Upper lobe of right lung (tissue), 1 donor: ENCODE measurements at places on chromosomes 4 and X. TPM values are rescaled to one million over a fixed set of nuclear protein-coding genes. Genes with fewer than 3 reads are reported as not detected.

RBMX2 gene
- total RNA-seq: 16.0 TPM

DNA sequence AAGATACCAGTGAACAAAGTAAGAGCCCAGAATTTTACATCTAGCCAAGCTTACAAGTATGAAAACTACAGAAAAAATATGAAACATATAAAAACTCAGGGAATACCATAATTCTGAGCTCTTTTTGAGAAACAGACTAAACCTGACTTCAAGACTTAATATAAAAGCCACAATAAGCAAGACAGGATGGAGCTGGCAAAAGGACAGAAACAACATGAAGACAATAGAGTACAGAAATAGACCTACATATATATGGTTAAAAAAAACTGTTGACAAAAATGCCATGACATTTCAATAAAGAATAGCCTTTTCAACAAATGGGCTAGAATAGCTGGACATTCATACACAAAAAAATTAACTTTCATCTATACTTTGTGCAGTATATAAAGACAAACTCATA is 49.4 kb downstream of the UBA6 start:
- peaks cover 34% of the 10 kb centered on the region for H3K36me3 ChIP-seq
- H3K27me3 ChIP-seq: no peaks in the 10 kb centered on the region
- no peak for DNase-seq
- no peak overlapping the region for H3K27ac ChIP-seq
- no peaks in the 10 kb centered on the region for H3K4me1 ChIP-seq

GRCh38 chrX:100635989-100636320 is 651 bp downstream of the TSPAN6 start:
- no peaks in the 10 kb centered on the region for H3K27me3 ChIP-seq
- H3K4me3 ChIP-seq: peak overlapping the region; percentile 58
- H3K36me3 ChIP-seq: no peaks in the 10 kb centered on the region

DNA sequence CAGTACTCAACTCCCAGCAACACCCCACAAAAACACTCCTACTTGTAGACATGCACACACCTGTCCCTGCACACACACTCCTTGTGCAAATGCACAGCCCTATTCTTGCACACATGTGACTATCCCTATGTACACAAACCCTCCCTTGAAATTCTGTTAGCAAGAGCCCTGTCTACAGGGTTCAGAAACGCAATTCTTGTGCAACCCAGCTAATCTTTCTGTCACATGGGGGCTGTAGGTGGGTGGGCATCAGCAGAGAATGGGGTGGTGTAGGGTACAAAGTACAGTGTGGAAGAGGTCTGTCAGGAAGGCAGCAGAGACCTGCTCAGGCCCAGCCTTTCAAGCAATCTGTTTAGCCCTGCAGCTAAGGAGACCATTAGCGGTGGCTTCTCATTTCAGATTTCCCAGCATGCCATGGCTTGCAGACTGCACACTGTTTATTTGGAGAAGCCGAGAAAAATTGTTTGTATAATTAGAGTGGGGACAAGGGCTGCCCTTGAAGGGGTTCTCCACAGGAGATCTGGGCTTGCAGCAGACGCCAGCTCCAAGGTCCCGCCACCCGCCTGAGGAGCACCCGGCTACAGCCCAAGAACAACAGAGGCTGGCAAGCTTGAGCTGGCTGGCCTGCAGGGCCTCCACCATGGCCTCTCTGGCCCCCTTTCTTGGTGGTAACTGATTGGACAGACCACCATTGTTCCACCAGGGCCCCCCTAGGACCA is 144.0 kb upstream of the PJA1 start:
- no peak for DNase-seq
- H3K27me3 ChIP-seq: no peaks in the 10 kb centered on the region

CLTRN gene
- 0.90 TPM for total RNA-seq

TSPAN7 gene
- total RNA-seq: 74.8 TPM

DNA sequence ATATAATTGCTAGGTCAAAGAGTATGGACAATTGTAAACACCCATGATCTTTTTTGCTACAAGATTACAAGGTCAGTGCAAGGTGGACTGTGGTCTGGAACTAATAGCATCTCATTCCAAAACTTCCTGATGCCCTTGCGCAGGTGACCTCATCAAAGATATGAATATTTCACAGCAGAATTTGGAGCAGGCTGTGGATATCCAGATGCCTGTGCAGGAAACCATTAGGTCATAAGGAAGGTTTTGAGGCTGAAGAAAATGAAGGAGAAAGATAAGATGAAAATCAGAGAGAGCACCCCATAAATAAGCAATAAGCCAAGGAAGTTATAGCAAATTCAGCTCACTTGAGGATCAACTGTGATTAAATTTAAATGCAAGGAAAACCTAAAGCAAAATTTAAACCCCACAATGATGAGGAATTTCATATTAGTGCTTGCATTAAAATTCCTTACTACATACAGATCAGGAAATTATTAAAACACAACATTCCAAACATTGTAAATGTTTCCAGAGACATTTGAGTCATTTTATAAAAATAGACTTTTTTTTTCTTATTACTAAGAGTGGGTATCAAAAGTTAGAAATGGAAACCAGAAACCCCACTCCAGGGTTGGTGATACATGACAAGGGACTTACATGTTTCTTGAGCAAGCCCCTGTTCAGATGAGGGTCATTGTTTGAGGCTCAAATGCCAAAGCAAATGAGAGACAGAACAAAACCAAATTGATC is 100.7 kb upstream of the FAM9C start:
- H3K4me1 ChIP-seq: no peaks in the 10 kb centered on the region
- no peaks in the 10 kb centered on the region for H3K36me3 ChIP-seq
- no peak overlapping the region for H3K4me3 ChIP-seq
- no peak for DNase-seq
- no peak overlapping the region for H3K27ac ChIP-seq
- H3K27me3 ChIP-seq: no peaks in the 10 kb centered on the region

- H3K36me3 ChIP-seq: peaks cover 6% of the 10 kb centered on the region
- no peaks in the 10 kb centered on the region for H3K27me3 ChIP-seq
- H3K27ac ChIP-seq: no peak overlapping the region
- no peak overlapping the region for H3K4me3 ChIP-seq
- no peaks in the 10 kb centered on the region for H3K4me1 ChIP-seq
Measured at GRCh38 chr4:106301393-106302061, 14.5 kb downstream of the TBCK start.
